Activated CD4-positive, CD25-positive, alpha-beta regulatory T cell treated with anti-CD3 and anti-CD28 coated beads, Interleukin-2, amount 50 U/mL, for 16 hours (primary cell): ENCODE measurements at places on chromosomes 2 and 18.

GRCh38 chr2:145304501-145304900, 784.6 kb upstream of the ZEB2 start:
- no peak for DNase-seq

- DNase-seq, result no peak
These were observed 185.9 kb upstream of the NRP2 start for GRCh38 chr2:205496370-205496769.

GRCh38 chr2:233650981-233651380, 14.7 kb downstream of the UGT1A10 start:
- no peak for DNase-seq

GRCh38 chr2:1672738-1673137, 71.6 kb downstream of the PXDN start:
- no peak for DNase-seq

DNA sequence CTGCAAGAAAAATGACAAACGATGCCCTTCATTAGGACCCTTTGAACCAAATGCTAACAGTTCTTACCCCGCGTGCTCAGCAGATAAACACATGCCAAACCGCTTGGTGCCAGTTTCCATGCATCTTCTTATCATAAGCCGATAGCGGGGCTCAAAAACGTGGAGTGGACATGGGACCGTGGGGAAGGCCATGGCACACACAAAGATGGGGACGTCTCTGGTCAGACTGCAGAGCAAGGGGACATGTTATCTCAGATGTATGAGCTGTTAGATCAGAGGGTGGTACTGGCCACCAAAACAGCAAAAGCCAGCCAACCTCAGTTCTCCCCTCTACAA, 28.2 kb downstream of the LONRF2 start:
- DNase-seq, result no peak

- DNase-seq, result no peak
These were observed 114.7 kb upstream of the RAB6C start for GRCh38 chr2:129864719-129865118.

DNA sequence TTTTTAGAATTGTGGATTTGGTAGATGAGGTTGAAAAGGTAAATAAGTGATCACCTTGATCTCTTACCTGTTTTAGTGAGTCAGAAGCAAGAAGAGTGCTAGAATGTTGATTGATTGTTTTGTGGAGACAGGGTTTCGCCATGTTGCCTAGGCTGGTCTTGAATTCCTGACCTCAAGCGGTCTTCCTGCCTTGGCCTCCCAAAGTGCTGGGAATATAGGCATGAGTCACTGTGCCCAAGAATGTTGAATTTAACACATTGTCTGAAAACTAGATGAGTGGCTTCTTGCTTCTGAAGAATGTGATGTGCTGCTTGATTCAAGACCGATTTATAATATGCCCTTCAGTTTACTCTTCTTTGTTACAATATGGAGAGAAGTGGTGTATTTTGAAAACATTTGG, 121.3 kb downstream of the FMNL2 start:
- no peak for DNase-seq

DNA sequence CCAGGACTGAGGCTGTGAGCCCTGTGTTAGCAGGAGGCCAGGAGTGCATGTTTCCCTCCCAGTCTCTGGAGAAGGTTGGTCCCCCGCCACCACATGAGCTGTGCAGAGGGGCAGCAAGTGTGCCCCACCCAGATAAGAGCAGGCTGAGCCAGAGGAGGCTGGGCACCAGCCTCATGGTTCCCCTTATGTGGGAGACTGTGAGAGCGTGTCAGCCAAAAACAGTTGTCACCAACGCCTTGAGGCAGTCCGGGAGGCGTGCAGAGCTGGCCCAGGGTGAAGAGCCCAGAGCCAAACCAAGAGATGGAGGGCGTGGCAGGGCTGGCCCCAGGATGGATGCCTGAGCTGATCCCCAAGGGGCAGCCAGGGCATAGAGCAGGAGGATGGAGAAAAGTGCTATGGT, 128.7 kb upstream of the GLI2 start:
- no peak for DNase-seq

- DNase-seq, result no peak
These were observed 2.3 kb downstream of the DGUOK start for GRCh38 chr2:73928963-73929347.

DNA sequence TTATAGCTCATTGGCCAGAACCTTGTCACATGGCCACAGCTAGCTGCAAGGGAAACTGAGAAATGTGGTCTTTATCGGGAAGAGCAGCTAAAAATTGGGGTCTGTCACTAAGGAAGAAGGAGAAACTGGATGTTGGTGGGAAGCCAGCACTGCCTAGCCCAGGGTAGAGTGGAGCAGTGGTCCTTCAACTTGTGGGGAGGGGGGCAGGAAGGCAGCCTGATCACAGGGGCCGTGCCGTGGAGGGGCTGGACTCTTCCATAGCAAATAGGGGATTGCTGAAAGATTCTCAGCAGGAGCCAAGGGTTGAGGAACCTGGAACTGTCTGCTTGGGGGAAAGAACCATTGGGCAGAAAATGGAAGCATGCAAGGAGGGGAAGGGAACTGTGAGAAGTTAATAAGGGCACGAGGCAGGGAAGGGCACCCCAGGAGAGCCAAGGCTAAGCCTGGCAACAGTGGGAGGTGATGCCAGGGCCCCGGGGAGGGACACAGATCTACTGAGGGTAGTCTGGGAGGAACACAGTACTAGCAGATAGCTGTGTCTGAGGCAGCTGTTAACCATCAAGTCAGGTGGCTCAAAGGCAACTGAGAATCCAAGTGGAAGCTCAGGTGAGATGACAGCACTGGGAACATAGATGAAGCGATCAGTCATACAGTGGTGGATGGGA, 5.9 kb upstream of the NEURL3 start:
- no peak for DNase-seq

DNA sequence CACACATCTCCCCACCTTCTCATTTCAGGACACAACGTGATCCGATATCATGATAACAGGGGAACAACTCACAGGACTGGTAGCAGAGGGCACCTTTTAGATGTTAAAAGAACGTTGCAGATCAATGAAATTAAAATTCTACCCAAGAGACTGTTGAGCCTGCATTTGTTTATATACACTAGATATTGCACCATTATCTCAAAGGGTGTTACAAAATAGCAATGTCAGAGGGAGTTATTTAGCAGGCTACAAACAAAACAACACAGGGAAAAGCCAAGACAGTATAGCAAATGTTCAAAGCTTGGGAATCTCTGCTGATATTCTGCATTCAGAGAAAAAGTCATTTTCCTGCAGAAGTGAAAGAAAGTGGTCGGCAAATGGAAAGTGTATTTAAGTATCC, 139.5 kb downstream of the MYO5B start:
- DNase-seq, result no peak

- DNase-seq, result no peak
These were observed 329.3 kb downstream of the C1D start for GRCh38 chr2:67733517-67733916.

- DNase-seq, result no peak
These were observed 111.5 kb upstream of the THSD7B start for GRCh38 chr2:136653861-136654260.

- no peak for DNase-seq
These were observed 40.9 kb downstream of the RBBP8 start for GRCh38 chr18:22974001-22974400.

DNA sequence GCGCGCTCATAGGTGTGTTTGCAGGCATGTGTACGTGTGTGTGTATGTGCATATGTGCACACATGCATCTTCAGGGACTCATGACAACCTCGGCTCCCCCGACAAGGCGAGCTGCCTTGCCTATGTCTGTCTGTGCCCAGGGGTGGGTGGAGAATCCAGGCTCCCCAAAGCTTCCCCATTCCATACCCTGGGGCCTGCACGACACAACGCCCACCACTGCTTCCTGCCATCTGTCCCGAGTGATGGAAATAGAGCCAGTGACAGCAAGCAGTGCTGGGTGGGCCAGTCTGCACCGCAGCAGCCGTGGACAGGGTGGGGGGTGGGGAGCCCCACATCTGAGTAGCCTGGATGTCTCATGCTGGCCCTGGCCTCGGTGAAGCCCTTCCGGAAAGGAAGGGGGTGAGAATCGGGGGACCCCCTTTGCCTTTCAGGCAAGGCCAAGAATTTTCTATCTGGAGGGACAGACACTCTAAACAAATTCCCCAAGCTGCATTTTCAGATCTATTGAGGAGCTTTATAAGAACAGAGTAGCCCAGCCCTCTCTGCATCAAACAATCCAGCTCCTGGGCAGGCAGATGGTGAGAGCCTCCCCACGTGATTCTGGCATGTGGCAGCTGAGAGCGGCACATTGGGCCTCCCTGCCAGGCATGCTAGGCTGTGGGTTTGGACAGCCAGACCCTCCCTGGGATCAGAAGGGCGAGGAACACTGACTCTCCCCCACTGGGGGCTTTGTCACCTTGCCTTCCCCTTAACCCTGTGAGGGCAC, 4.9 kb downstream of the KCNIP3 start:
- DNase-seq, result no peak

DNA sequence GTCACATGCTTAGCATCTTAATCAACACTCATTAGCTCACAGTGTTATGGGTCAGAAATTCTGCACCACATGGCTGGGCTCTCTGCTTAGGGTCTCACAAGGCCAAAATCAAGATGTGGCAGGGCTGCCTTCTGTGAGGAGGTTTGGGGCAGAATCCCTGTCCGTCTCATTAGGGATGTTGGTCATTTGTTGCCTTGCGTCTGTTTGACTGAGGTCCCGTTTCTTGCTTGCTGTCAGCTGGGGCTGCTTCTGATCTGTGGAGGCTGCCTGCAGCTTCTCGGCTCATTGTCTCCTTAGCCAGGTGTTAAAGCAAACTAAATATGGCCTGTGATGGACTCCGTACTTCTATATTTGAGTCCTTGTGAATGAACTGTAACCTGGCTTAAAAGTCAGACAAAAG, 146.5 kb downstream of the NDUFA10 start:
- no peak for DNase-seq

- no peak for DNase-seq
These were observed 1.3 kb upstream of the BAZ2B start for GRCh38 chr2:159617646-159618045.

DNA sequence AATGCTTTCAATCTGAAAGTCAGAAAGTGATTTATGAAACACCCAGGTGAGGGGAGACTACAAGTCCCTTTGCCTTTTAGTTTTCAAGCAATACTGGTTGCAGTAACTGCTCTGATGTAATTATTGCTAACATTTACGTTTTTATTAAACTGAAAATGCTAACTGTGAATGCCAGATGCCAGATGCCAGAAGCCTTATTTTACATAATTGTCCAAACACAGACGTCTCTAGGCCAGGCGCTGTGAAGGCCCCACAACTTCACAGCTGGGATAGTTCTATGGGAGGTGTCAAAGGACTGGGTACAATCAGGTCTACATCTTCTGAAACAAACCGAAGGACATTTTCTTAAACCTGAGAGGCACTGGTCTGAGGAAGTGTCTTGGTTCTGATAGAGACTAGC, 27.5 kb upstream of the MSGN1 start:
- DNase-seq, result no peak

DNA sequence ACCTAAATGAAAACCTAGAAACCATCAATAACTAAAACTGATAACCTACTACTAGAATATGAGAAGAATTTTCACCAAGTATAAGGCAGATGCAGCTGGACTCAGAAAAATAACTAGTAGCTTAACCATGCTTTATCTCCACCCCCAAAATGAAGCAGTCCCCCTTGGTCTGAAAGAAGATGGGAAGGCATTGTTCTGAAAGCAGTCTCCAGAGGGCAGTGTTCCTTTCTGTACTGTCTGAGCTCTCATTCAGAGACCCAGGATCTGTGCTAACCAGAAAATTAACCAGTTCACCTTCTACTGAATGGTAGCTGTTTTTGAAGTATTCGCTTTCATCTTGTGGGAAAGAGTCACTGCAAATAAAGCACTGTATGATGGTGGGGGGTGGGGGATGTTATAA, 273.0 kb downstream of the PDE11A start:
- DNase-seq, result no peak

DNA sequence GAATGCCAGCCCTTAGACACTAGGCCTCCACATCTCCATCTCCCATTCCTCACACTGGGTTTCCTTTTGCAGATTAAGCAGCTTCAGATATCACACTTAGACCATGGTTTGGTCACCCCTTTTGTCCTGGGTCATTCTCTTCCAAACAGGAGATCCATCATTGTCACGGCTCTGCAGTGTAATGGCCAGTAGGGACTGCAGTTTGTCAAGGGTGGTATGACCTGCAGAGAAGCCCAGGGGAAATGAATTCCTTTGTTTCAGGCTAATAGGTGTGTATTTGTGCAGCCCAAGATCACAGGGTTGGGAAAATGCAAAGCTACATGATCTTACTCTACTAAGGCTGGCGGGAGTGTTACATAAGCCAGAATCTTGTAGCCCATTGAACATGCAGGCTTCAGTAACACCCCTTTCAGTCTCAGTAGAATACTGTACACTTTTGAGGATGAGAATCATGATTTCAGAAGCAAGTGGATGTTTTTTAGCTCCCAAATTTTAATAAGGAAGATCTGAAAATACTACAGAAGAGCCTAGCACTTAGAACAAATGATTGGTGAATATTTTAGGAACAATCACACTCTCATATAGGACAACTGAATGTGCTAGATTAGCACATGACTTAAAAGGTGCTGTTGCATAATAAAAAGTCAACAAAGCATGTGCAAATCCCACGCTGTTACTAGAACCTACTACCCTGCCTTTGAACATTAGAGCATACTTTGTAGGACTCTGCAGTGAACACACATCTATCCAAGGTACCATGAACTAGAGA, 24.0 kb upstream of the LPIN1 start:
- DNase-seq, result no peak

- no peak for DNase-seq
These were observed 184.8 kb upstream of the SP5 start for GRCh38 chr2:170530284-170530745.
